CD4-positive, CD25-positive, alpha-beta regulatory T cell (primary cell): ENCODE measurements at places on chromosomes 6 and 20.

GRCh38 chr6:169075211-169075914 is 178.3 kb downstream of the THBS2 start:
- no peak for DNase-seq

GRCh38 chr6:89458704-89459103 is 25.8 kb downstream of the ANKRD6 start:
- no peak for DNase-seq

DNA sequence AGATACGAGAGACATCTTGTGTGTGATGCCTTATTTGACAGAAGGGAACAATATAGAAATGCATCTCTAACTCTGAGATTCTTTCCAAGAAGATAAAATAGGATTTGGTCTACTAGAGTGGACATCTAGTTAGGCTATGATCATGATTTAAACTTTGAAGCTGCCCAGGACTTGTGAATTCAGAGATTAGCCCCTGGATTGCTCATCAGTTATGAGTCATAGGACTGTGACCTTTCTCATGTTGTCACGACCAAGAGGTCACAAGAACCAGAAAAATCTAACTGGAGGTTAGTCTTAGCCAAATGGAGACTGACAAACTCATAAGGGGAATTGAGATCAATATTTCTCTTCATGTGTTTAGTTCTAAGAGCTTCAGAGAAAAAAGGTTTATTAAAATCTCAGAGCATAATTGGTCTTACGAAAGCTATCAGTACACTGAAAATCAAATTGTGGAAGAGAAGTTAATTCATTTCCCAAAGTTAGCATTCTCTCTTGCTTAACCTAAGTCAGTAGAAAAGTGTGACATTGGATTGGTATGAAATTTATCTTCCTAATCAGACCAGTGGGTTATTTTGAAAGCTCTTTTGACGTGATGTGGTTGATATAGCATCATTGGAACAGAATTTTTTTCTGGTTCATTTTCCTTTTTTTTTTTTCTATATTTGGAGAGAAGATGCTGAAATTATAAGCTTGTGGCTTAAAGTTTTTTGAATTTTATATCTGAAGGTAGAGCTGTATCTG is 245.7 kb downstream of the RNF144B start:
- no peak for DNase-seq

- DNase-seq = no peak
Observed at GRCh38 chr20:7383216-7383615, 557.0 kb downstream of the HAO1 start.

- DNase-seq = no peak
Observed at GRCh38 chr20:18984238-18985200, 170.9 kb downstream of the SCP2D1 start.

DNA sequence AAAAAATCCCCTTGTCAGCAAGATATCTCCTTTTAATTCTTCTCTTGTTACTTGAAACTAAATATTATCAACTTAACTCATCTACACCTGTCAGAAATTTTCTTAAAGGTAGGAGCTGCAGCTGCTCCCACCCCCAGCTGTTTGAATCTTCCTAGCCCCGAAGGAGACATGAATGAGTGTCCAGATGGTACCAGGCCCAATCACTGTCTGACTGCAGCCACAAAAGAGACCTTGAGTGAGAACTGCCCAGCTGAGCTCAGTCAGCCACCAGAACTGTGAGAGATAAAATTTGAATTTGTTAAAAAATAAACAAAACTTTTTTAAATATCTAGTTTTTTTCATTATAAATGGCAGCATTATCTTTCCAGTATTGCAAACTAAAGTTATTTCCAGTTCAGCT is 84.7 kb downstream of the PRSS35 start:
- DNase-seq = no peak

- no peak for DNase-seq
Observed at GRCh38 chr6:68726337-68726736, 91.3 kb downstream of the ADGRB3 start.

DNA sequence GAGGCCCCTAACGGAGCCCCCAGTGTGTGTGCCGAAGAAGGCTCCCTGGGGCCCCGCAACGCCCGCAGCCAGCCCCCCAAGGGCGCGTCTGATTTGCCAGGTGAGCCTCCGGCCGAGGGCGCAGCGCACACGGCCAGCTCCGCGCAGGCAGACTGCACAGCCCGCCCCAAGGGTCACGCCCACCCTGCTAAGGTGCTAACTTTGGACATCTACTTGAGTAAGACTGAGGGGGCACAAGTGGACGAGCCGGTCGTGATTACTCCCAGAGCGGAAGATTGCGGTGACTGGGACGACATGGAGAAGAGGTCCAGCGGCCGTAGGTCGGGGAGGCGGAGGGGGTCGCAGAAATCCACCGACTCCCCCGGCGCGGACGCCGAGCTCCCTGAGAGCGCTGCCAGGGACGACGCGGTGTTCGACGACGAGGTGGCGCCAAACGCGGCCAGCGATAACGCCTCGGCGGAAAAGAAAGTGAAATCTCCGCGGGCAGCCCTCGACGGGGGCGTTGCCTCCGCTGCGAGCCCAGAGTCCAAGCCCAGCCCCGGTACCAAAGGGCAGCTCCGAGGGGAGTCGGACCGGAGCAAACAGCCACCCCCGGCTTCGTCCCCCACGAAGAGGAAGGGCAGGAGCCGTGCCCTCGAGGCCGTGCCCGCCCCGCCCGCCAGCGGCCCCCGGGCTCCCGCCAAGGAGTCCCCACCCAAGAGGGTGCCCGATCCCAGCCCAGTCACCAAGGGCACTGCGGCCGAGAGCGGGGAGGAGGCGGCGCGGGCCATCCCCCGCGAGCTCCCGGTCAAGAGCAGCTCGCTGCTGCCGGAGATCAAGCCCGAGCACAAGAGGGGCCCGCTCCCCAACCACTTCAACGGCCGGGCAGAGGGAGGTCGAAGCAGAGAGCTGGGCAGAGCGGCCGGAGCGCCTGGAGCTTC is 117.0 kb downstream of the RTN4IP1 start:
- peak; percentile 88 for DNase-seq

- no peak for DNase-seq
Observed at GRCh38 chr6:20211941-20212391, 303 bp downstream of the MBOAT1 start.

GRCh38 chr6:138849791-138850190 is 53.9 kb downstream of the ECT2L start:
- no peak for DNase-seq

DNA sequence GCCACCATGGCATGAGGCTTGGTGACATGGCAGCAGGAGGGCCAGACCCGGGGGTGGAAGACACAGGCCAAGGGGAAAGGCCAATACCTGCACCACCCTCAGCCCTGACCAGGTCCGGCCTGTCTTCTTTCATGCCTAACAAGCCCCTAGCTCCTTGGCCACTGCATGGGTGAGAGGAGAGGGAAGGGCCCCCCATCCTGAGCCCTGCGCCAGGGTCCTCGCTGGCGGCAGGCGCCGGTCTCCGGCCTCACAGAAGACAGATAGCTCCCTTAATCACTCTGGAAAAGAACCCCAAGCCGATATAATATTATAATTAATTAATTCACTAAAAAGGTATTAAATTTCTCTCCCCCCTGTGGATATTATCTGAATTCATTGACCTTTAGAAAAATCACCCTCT is 41.4 kb downstream of the MDFI start:
- DNase-seq = no peak
